ENCODE measurements at places on chromosomes 16 and 17. TPM values are rescaled to one million over a fixed set of nuclear protein-coding genes. Genes with fewer than 3 reads are reported as not detected.

DNA sequence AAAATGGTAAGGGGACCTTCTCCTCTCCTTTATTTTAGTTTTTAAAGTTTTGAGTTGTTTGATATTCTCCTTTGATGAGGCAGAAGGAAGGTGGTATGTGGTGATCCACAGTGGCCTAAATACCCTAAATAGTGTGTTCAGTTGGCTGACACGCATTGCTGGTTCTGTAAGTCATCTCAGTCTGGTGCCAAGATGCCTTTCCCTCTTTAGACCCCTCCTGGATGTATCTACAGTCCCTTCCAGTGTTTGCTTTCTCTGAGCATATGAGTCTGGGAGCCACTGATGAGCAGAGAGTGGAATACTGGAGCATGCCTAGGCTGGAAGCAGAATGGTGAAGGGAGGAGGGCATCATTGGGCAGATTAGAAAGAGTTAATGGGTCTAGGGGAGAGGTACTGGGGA lies 64.5 kb downstream of the NEUROD2 start:
- no peak overlapping the region for H3K4me3 ChIP-seq
- peaks cover 22% of the 10 kb centered on the region for H3K4me1 ChIP-seq

GRCh38 chr16:55687802-55688201 lies 32.0 kb downstream of the SLC6A2 start:
- H3K36me3 ChIP-seq = no peaks in the 10 kb centered on the region
- no peaks in the 10 kb centered on the region for H3K27me3 ChIP-seq
- H3K4me3 ChIP-seq = no peak overlapping the region
- DNase-seq = no peak
- H3K27ac ChIP-seq = no peak overlapping the region
- no peaks in the 10 kb centered on the region for H3K4me1 ChIP-seq

DNA sequence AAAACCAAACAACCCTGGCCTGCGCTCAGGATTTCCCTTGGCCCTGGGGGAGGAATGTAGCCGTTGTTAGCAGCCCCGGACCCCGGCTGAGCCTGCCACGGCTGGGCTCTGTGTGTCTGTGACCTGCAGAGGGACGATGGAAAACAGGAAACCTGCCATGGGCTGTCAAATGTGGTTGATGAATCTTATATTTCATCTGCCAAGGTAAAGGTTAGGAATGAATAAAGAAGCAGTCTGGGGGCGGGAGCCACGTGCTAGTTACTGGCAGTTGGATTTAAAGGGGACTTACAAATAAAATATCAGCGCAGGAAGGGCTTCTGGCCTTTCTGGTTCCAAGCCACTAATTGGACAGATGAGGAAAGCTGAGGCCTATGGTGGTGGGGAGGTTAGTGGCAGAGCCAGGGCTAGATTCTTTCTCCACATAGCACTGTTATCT lies at the start of gene KRT23:
Gene KRT23, minus strand, starts transcription at position 263 of the 436 bp plus-strand sequence. CDS start 1,043 bp downstream, outside the sequence.
- DNase-seq = peak; percentile 32
- H3K27me3 ChIP-seq = no peaks in the 10 kb centered on the region
- no peak within 1 kb of the TSS for H3K4me3 ChIP-seq
- no peak within 1 kb of the TSS for H3K27ac ChIP-seq
- H3K36me3 ChIP-seq = no peaks in the 10 kb centered on the region
- no peaks in the 10 kb centered on the region for H3K4me1 ChIP-seq

- no peaks in the 10 kb centered on the region for H3K36me3 ChIP-seq
- H3K4me1 ChIP-seq = no peaks in the 10 kb centered on the region
- H3K4me3 ChIP-seq = no peak overlapping the region
- no peak overlapping the region for H3K27ac ChIP-seq
These were observed 151.1 kb downstream of the ITFG1 start for GRCh38 chr16:47309581-47310312.

DNA sequence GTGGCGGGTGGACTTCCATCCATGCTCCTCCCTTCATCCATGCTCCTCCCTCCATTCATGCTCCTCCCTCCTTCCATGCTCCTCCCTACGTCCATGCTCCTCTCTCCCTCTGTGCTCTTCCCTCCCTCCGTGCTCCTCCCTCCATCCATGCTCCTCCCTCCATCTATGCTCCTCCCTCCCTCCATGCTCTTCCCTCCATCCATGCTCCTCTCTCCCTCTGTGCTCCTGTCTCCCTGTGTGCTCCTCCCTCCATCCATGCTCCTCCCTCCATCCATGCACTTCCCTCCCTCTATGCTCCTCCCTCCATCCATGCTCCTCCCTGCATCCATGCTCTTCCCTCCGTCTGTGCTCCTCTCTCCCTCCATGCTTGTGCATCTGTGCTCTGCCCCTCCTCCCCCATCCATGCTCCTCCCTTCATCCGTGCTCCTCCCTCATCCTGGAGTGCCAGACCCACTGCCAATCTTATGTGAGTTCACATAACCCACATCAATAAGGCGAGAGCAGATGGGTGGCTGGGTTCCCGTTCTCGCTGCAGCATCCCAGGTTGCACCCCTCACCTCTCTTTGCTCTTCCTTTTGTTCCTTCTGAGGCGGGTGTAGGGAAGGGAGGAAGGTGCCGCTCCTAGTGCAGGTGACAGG lies 22.8 kb downstream of the KSR1 start:
- H3K27me3 ChIP-seq = no peaks in the 10 kb centered on the region
- no peak overlapping the region for H3K27ac ChIP-seq
- H3K4me3 ChIP-seq = no peak overlapping the region
- H3K36me3 ChIP-seq = no peaks in the 10 kb centered on the region
- DNase-seq = no peak

GRCh38 chr16:85275533-85276249 lies 163.4 kb upstream of the CIBAR2 start:
- no peaks in the 10 kb centered on the region for H3K4me1 ChIP-seq
- no peak overlapping the region for H3K4me3 ChIP-seq
- no peaks in the 10 kb centered on the region for H3K27me3 ChIP-seq

- H3K27ac ChIP-seq = no peak overlapping the region
- no peaks in the 10 kb centered on the region for H3K4me1 ChIP-seq
- H3K27me3 ChIP-seq = peaks cover 21% of the 10 kb centered on the region
These were observed 114.7 kb downstream of the ENGASE start for GRCh38 chr17:79189305-79189704.

GRCh38 chr16:88382491-88383400 lies at the start of gene ZNF469:
Gene ZNF469 (plus strand): TSS chr16:88382959. CDS start chr16:88427471, 44,512 bp downstream.
- peak within 1 kb of the TSS; percentile 48 for H3K4me3 ChIP-seq
- DNase-seq = peak; percentile 60
- H3K4me1 ChIP-seq = peaks cover 27% of the 10 kb centered on the region

- H3K27ac ChIP-seq = no peak overlapping the region
- DNase-seq = no peak
- H3K36me3 ChIP-seq = no peaks in the 10 kb centered on the region
- no peaks in the 10 kb centered on the region for H3K27me3 ChIP-seq
These were observed 9.7 kb upstream of the NKD1 start for GRCh38 chr16:50538411-50539052.

DNA sequence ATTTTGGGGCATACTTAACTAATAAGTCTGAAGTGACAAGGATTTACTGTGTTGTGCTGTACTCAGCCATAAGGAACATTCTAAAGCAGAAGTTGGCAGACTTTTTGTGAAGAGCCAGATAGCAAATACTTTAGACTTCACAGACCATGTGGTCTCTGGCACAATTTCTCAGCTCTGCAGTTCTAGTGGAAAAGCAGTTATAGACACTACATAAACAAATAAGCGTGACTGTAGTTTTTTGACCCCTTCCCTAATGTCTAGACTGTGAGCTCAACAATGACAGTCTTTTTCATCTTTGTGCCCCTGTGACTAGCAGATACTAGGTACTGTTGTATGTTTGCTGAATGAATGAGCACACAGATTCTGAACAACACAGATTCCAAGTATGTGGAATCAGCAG lies 4.9 kb downstream of the RPAIN start:
- DNase-seq = no peak
- H3K4me1 ChIP-seq = peaks cover 42% of the 10 kb centered on the region
- H3K27ac ChIP-seq = no peak overlapping the region
- no peak overlapping the region for H3K4me3 ChIP-seq
- H3K27me3 ChIP-seq = no peaks in the 10 kb centered on the region

GRCh38 chr17:15453246-15453645 lies 14.2 kb downstream of the CDRT4 start:
- no peak overlapping the region for H3K4me3 ChIP-seq
- no peaks in the 10 kb centered on the region for H3K4me1 ChIP-seq
- H3K27ac ChIP-seq = no peak overlapping the region
- no peaks in the 10 kb centered on the region for H3K27me3 ChIP-seq
- H3K36me3 ChIP-seq = peaks cover 7% of the 10 kb centered on the region

GRCh38 chr17:51289696-51290111 lies 29.4 kb downstream of the UTP18 start:
- H3K36me3 ChIP-seq = peaks cover 96% of the 10 kb centered on the region
- no peak overlapping the region for H3K27ac ChIP-seq
- no peaks in the 10 kb centered on the region for H3K27me3 ChIP-seq
- no peak for DNase-seq

DNA sequence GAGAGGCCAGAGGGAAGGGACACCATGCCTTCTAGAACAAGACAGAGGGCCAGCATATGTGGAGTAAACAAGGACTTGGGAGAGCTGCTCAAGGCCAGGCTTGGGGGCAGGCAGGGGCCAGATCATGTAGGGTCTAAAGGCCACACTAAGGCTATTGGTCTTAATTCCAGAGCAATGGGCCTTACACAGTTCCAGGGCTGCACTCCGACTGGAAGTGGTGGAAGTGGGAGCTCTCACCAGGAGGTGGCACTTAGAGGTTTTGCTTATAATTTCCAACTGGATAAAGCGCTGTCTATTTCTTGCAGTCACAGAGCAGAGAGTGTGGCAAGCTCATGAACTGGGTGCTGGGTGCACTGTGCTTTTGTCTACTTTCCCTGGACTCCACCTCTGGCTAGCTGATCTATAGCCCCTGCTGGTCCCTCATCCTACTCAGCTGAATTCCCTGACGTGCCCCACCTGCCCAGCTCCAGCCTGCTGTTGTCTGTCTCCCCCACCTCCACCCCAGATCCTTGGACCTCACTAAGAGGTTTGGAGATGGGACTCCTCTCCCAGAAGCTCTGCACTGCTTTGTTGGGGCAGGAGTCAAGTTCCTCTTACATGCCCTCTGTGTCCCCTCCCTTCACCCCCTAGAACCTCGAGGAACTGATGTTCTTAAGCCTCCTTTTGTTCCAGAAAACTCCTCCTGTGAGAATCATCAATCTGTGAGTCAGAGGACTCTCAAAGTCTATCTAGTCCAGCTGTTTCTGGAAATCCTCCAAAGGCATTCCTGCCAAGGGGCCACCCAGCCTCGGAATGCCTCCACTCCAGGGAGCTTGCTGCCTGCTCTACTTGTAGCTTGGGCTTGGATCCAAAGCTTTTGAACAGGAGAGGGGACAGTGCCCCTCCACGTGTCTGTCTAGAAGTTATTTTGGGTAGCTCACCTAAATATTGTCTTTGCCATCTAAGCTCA lies 48.1 kb upstream of the KSR1 start:
- H3K4me3 ChIP-seq = no peak overlapping the region
- no peak overlapping the region for H3K27ac ChIP-seq
- H3K36me3 ChIP-seq = no peaks in the 10 kb centered on the region
- peak; percentile 23 for DNase-seq

DNA sequence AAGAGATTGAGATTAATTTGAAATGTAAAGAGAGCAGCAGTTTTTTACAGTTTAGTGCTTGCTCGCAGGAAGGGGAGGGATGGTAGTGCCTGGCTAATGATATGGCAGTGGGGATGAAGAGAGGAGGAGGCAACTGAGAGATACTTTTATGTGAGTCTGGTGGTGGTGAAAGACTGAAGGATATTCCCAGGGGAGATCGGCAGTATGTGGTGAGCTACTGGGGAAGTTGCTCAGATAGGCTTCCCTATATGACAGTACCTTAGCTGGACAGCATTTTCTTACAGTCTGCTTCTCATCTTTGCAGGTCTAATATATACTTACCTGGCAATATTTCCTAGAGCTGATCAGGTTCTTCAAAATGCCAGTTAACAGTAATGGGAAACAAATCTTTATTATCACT lies 8.6 kb downstream of the CEP95 start:
- H3K4me3 ChIP-seq = no peak overlapping the region
- H3K27ac ChIP-seq = no peak overlapping the region
- DNase-seq = no peak
- H3K36me3 ChIP-seq = peaks cover 100% of the 10 kb centered on the region
- no peaks in the 10 kb centered on the region for H3K27me3 ChIP-seq

GRCh38 chr17:27157297-27157696 lies 136.6 kb upstream of the WSB1 start:
- H3K27me3 ChIP-seq = no peaks in the 10 kb centered on the region
- H3K4me1 ChIP-seq = no peaks in the 10 kb centered on the region
- DNase-seq = no peak
- H3K27ac ChIP-seq = no peak overlapping the region
- no peaks in the 10 kb centered on the region for H3K36me3 ChIP-seq

GRCh38 chr17:74467221-74467951 lies 952 bp downstream of the CD300A start:
- no peaks in the 10 kb centered on the region for H3K4me1 ChIP-seq
- H3K4me3 ChIP-seq = peak overlapping the region; percentile 47
- peak overlapping the region; percentile 38 for H3K27ac ChIP-seq

DNA sequence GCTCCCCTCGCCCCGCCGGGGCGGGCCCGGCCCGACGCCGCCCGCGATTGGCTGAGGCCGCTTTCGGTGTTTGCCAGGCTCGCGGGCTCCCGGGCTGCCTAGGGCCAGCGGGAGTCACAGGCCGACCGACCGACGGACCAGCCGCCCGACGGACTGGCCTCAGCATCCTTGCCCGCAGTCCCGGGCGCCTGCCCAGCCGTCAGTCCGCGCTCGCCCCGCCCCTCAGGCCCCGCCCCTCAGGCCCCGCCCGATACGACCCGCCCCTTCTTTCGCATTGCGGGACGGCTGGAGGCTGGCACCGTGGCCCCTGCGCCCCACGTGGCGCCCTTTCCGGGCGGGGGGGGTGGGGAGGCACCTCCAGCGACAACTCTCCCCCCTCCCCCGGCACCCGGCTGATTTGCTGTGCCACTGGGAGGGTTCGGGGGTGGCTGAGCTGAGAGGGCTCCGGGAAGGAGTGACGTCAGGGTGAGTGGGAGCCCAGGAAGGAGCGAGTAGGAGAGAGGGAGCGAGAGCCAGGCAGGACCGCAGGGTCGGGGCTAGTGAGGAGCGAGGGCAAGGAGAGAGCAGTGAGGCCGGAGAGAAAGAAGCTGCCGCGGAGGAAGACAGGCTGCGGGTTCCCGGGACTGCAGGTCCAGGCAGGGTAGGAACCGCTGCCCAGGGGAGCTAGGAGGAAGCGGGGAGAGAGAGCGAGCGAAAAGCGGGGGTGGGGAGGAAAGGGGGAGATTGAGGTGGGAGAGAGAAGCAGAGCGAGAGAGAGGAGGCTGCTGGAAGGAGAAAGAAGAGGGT lies at the start of gene ASPHD1:
Gene ASPHD1, plus strand, starts transcription at position 387 of the 786 bp plus-strand sequence. CDS start 484 bp downstream, outside the sequence.
- H3K36me3 ChIP-seq = no peaks in the 10 kb centered on the region
- peaks cover 52% of the 10 kb centered on the region for H3K27me3 ChIP-seq
- H3K27ac ChIP-seq = peak within 1 kb of the TSS; percentile 88

- no peaks in the 10 kb centered on the region for H3K4me1 ChIP-seq
- H3K27me3 ChIP-seq = no peaks in the 10 kb centered on the region
- no peak overlapping the region for H3K27ac ChIP-seq
- H3K4me3 ChIP-seq = no peak overlapping the region
These were observed 12.7 kb upstream of the HASPIN start for GRCh38 chr17:3710951-3711383.

- H3K27me3 ChIP-seq = no peaks in the 10 kb centered on the region
- DNase-seq = no peak
- H3K4me3 ChIP-seq = no peak overlapping the region
- no peak overlapping the region for H3K27ac ChIP-seq
- H3K4me1 ChIP-seq = no peaks in the 10 kb centered on the region
These were observed 126.4 kb upstream of the CDH5 start for GRCh38 chr16:66240088-66240487.

Gene KLHL10
- total RNA-seq = not detected

Gene KRTAP1-1
- total RNA-seq = not detected

Gene CCL4L2
- total RNA-seq = not detected

Gene CEP112
- 108 TPM for total RNA-seq
